ENCODE measurements at places on chromosomes 1 and 21.

DNA sequence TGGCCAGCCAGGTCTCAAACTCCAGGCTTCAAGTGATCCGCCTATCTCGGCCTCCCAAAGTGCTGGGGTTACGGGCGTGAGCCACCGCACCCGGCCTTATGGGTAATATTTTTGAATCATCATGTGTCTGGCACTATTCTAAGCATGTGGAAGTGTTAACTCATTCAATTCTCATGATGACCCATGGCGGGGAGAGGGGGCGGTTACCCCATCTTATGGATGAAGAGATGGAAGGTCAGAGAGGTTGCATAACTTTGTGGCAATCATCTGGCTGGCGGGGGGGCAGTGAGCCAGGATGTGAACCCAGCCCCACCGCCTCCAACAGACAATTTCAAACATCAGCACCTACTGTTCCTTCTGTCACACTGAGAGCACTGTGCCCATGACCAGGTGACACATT, 11.5 kb upstream of the TAS1R2 start:
- DNase-seq, result no peak

DNA sequence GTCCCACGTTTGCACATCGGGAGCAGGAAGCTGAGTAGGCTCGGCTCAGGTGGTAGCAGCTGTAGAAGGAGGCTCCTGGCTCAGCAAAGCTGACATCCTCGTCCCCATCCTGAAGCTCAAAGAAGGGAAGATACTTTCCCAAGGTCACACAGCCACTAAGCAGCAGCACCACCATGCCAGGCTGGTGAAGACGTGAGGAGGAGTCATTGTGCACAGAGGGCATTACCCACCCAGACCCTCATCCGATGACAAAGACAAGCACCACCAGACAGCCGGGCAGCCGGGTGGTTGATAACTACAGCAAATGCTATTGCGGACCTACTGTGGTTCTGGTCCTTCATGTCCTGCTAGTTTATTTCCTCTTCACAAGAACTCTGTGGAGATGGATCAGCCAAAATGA, 186.9 kb downstream of the MATN1 start:
- no peak for DNase-seq

- no peak for DNase-seq
These were observed 71.5 kb downstream of the USP24 start for GRCh38 chr1:55143684-55144083.

- DNase-seq, result no peak
These were observed 17.7 kb upstream of the ZSCAN20 start for GRCh38 chr1:33454646-33455282.

GRCh38 chr1:170567214-170567613, 35.2 kb downstream of the GORAB start:
- no peak for DNase-seq

GRCh38 chr1:117146575-117147340, 25.2 kb upstream of the TRIM45 start:
- DNase-seq, result no peak

- no peak for DNase-seq
These were observed 10.3 kb downstream of the CHAF1B start for GRCh38 chr21:36395353-36396111.

DNA sequence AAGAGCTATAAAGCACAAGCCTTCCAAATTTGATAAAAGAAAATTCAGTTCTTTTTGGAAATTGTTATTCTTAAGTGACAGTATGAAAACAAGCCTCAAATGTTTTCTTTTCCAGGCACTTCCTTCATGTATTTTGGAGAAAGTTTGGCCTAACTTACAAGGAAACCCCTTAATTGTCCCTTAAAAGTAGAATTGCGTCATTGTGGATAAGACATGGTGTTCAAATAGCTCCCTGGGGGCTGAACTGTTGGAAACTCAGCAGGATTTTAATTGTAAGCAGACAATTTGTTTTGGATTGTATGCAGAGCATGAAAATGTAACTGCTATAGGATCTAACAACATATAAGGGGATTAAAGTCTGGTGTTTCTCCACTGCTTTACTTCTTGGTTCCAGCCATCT, 35.4 kb upstream of the FGGY start:
- DNase-seq, result no peak

DNA sequence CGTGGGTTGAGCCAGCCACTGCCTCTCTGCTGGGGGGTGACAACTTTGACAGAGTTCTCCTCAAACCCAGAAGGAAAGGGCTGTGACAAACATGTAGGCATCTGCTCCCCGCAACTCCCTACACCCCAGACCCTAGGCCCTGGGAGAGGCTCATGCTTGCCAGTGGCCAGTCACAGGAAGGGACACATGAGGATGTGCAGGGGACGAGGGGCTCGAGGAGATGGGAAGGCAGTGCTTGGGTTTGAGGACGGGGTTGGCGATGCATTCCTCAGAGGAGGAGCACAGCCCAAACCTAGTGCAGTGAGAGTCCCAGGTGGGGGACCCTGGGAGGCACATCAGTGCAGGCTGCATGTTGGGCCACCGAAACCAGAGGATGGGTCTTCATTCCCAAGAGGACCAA, 62.1 kb downstream of the STUM start:
- no peak for DNase-seq

DNA sequence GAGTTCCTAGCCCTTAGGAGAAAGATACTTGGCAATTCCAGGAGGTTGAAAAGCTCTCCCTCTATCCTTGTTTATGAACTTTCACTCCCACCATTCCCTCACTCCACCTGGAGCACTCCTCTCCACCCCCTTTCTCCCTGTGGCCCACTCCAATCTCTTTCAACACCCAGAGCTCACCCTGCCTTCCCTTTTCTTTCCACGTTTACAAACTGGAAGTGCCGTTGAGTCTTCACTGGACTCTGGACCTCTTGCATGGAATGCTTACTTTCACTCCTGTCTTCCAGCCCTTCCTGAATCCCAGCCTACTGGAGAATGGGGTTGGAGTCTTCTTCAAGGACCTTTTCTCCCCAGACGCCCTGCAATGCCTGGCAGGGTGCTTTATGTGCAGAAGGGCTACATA, 198.5 kb downstream of the RHOU start:
- no peak for DNase-seq

DNA sequence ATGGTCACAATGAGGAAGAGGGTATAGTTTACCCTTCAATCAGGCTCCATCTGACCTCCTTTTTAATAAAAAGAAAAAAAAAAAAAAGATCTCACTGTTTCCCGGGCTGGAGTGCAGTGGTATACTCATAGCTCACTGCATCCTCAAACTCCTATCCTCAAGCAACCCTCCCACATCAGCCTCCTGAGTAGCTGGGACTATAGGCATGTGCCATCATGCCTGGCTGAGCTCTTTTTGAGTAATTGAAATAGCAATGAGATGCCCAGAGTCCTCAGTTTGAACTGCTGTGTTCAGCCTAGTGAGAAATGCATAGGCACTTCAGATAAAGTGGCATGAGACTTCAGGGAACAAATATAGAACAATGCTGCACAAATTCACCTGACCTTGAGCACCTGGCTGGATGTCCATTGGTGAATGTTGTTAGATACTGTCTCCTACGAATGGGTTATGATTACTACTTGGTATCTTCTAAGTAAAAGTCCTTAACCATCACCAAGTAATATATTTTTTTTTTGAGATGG, 67.6 kb downstream of the NR5A2 start:
- DNase-seq, result no peak

- DNase-seq, result no peak
These were observed 50.9 kb upstream of the AK4 start for GRCh38 chr1:65097076-65097475.

GRCh38 chr1:171515299-171515698, 30.0 kb downstream of the PRRC2C start:
- DNase-seq, result no peak

DNA sequence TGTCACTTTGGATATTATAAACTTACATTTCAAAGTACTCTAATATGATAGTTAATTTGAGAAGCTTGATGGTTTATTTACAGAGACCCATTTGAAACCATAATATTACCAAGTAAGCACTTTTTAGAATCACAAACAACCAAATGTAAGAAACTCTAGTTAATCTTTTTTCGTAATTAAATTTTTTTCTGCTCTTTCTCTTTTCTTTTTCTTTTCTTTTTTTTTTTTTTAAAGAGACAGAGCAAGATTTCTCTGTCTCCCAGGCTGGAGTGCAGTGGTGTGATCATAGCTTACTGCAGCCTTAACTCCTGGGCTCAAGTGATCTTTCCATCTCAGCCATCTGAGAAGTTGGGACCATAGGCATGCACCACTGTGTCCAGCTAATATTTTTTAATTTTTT, 5.2 kb downstream of the RAVER2 start:
- DNase-seq, result no peak

DNA sequence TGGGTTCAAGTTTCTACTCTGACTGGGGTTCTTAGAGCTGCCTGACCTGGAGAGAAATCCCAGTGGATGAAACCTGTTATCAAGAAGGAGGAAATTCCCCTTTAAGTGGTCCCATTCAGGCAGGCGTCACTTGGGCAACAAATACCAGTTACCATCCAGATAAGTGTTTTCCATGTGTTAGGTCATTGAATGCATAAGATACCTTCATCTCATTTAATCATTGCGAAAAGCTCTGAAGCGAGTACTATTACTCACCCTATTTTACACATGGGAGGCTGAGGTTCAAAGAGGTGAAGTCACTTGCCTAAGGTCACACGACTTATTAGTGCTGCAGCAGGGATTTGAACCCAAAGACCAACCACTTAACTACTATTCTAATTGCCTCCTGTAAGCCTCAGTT, 45.5 kb upstream of the RPL11 start:
- no peak for DNase-seq

DNA sequence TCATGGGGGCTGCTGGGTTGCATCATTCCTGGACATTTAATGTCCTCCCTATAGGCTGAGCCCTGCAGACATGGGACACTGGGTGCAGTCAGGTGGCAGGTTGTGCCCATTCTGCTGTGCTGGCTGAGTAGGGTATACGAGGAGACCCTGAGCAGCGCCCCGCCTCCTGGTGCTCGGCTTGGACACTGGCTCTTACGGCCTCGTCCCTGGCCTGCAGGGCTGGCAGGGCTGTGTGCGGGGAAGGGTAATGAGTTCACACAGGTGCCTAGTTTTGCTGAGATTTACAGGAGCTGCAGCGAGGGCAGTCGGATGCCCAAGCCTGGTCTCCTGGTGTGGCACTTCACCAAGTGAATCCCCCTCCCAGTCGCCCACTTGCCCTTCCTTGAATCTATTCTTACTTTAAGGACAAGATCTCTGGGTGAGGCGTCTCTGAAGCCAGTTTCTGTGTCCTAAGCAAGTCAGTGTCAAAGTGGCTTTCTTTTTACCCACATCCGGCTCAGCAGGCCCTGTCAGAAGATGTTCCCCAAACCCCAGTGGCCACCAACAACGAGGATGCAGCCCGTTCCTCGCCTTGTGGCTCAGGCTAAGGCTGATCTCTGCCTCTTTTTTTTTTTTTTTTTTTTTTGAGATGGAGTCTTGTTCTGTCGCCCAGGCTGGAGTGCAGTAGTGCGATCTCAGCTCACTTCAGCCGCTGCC, 73.2 kb downstream of the MAN1C1 start:
- no peak for DNase-seq

- no peak for DNase-seq
These were observed 328.9 kb downstream of the PTBP2 start for GRCh38 chr1:97050506-97050905.

DNA sequence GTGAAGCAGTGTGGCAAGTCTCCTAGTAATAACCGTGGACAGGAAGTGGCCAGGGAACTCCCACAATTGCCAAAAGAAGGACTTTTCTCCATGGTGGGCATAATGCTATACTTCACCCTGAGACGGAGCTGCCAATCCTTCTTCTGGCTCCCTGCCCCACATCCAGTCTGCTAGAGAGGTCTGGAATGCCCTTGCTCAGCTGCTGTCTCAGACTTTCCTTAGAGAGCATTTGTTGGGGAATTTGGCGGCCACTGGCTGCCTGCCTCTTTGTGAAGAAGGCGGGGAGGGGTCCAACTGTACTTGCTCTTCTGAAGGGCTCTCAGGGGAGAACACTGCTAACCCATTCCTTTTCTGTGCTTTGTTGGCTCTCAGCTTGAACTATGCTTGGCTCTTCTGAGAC, 123.7 kb upstream of the EDN2 start:
- DNase-seq, result no peak

- DNase-seq, result no peak
These were observed 101.8 kb downstream of the NFIA start for GRCh38 chr1:61184040-61184713.

- no peak for DNase-seq
These were observed 16.1 kb upstream of the CHI3L1 start for GRCh38 chr1:203202431-203203245.

- DNase-seq, result no peak
These were observed 704 bp downstream of the ALG6 start for GRCh38 chr1:63368131-63368530.

DNA sequence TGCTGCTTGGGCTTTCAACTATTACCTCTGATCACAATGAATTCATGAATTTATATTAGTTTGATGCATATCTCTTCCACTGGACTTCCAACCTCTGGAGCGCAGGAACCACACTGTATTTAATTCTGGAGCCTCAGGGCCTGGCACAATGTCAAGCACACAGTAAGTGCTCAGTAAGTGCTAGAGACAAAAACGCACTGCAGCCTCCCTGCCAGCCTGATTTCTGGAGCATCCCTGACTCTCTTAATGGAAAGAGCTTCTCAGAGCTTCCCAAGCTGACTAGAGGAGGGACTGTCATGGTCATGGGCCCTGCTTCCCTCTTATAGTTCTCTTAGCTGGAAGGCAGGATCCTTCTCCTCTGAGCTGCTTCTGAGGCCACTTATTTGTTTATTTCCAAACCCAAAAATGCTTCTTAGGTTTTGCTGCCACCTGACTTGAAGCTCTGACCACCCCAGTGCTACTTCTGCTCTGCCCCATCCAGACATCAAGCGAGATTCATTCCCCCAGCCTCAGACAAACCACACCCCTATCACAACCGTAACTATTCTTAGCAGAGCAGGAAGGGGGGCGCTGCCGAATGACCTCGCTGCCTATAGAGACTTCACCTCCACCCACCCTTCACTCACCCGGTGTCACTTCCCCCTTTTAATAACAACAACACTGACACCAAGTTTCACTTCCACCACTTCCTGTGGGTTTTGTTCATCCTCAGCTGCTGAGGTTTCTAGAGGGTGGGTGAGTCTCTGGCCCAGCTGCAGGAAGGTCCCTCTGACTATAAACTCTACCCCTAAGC, 33.6 kb downstream of the NUAK2 start:
- peak; percentile 91 for DNase-seq

DNA sequence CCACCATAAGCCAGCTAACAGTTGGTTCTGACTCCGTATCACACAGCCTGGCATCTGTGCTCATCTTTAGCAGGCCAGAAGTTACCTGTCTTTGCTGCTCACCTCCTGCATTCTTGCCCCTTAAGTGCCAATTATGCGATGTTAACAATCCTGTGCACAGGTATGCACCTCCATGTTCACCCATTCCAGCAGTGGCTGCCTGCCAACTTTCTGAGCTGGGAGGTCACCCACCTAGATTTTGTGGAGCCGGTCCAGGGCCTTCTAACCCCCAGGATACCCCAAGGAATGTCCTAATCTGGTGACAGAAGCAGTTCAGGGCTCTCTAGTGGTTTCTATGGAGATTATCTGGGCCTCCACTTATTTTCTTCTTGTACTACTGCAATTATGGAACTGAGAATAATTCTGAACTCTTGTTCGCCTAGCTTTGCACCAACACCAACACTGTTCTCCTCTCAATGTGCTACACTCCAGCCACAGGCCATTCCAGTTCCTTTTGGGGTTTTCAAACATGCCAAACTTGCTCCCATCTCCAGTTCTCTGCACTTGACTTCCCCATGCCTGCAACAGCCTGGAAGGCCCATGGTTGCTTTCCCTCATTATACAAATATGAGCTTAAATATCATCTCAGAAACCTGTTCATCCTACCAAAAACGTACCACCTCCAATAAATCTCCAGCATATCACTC, 9.0 kb downstream of the BCAR3 start:
- DNase-seq, result no peak

- no peak for DNase-seq
These were observed 17.2 kb downstream of the KIF26B start for GRCh38 chr1:245172026-245172425.
